ENCODE measurements at places on chromosomes 5 and 9. TPM values are rescaled to one million over a fixed set of nuclear protein-coding genes. Genes with fewer than 3 reads are reported as not detected.

The RXFP3 gene
- total RNA-seq = not detected

- no peak for DNase-seq
These were observed 24.2 kb downstream of the POU5F2 start for GRCh38 chr5:93717162-93717561.

DNA sequence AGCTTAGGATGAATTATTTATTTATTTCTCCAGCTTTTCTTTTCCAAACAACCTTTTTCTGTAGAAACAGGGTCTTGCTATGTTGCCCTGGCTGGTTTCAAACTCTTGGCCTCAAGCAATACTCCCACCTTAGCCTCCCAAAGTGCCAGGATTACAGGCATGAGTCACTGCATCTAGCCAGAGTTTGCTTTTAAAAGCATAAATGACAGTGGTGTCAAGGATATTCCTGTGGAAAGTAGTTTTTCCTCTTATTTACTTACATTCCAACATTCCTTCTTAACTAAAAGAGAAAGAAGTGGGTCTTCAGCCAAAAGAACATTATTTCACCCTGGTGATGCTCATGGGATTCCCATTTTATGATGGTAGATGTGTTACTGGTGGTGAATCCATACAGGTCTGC, 62.4 kb downstream of the GRIA1 start:
- no peak for DNase-seq

DNA sequence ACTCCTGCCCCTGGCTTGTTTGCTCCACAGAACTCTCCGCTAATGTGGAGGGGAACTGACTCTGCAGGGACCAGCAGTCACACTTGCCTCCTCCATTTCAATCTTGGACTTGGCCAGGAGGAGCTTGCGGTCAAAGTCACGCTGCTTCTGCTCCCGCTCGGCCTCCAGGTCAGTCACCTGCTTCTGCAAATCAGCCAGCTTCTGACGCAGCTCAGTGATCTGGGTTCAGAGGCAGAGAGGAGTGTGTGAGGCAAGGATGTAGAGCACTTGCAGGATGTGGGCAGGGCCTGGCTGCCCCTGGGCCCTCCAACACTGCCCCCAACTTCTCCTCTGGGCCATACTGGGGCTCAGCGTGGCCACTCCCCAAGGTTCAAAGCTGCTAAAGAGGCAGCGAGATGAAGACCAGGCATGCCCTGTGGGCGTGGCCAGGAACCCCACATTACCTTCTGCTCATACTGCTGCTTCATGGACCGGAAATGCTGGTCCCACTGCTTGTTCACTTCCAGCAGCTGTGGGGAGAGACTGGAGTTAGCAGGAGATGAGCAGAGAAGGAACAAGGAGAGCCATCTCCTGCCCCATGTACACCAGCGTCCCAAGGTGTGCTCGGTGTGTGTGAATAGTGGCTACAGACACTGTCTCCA, 22.2 kb downstream of the GPX3 start:
- no peak for DNase-seq

Measured in hematopoietic multipotent progenitor cell (in vitro differentiated cells).